ENCODE measurements at places on chromosomes 4 and X. TPM values are rescaled to one million over a fixed set of nuclear protein-coding genes. Genes with fewer than 3 reads are reported as not detected.
A peak's percentile ranks its signal among the peaks of the same experiment; 100 is the strongest.

DNA sequence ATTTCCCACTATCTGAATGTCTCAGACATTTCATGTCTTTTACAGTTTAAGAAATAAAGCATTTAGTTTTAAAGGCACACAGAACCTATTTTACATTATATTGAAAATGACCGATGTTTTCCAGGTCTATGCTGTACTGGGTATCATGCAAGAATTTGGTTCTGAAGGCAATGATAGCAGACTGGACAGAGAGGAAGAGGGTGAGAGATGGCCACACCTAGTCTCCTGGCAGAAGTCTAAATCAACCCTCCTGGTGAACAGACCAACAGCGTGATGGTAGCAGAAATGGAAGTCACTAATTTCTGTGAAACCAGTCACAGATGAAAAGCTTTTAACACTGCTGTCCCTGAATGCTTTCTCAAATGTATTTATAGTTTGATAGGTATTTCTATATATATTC is 41.9 kb downstream of the MID1 start:
- DNase-seq, result no peak

DNA sequence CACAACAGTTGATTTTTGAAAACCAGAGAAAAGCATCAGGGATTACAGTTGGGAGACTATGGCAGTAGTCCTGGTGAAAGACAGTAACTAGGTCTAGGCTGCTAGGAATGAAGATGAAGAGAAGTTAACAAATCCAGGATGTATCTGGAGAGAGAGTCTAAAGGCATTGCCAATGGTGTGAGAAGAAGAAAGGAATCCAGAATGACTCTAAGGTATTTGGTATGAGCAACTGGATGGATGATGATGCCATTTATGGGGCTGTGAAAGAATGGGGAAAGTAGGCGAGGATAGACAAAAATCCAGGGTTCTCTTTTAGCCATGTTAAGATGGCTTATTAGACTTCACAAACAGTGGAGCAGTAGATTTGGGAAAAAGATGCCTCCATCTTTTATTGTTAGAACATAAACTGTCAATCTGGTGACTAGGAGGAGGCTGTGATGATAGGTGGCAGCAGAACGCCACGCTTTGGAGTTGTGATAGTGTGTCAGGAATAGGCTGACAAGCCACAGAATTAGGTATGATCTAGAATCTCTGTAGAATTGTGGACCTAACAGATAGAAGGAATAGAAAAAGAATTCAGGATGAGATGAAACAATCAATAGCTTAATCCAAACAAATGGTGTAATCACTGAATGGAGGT is 27.3 kb upstream of the JADE1 start:
- DNase-seq, result no peak

GRCh38 chr4:70608324-70608723 is 16.3 kb downstream of the AMBN start:
- DNase-seq, result no peak

- DNase-seq, result no peak
Observed at GRCh38 chr4:33073811-33074210, 2353.6 kb downstream of the PCDH7 start.

DNA sequence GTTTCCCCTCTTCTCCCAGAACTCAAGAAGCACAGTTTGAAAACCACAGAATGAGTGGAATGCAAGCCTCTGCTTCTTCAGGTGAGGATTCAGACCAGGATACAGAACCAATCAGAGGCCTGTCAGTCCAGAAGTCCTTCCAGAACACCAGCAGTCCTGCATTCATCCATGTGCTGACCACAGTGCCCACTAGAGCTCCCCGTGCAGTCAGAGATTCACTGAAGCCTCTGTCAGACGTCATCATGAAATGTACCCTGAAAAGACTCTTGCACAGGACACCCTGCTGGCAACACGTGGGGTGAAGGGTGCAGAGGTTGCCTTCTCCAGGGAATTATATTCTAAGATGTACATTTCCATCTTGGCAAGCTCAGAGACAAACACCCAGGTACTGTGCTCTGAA is 75.9 kb upstream of the LSM6 start:
- no peak for DNase-seq

GRCh38 chr4:1072830-1073446 is 40.4 kb downstream of the RNF212 start:
- DNase-seq, result no peak

- DNase-seq, result no peak
Observed at GRCh38 chrX:70970482-70970995, 39.6 kb upstream of the SLC7A3 start.

DNA sequence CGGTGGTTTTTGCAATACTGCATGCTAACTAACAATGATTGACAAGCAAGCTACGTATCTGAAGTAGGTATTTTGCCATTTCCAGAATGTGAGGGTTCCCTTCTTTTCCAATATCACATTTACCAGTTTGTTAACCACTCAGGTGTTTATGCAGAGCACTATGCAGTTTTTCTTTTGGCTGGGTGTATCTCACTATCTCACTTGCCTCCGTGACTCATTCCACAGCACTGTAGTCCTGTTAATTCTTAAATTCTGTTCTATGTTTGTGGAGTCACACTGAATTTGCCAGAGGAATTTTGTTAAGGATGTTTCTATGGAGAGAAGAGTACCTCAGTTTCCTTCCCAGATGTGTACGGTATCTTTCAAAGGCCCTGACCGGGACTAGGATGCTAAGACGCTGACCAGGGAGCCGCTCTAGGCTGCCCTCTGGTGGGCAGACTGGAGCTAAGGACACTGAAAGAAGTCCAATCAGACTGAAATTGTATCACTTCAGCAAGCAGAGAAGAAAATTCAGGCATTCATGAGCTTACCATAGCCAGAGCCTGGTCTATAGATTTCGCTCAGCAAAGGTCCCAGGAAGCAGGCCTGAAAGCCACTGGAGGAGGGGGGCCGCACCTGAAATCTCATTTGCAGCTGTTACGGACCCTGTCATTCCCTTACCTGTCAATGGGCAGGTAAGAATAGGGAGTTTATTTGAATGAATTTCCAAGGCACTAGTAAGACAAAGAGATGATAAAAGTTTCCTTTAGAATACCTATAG is 388.4 kb upstream of the SPOCK3 start:
- no peak for DNase-seq

- DNase-seq, result no peak
Observed at GRCh38 chrX:125193921-125194320, 125.8 kb upstream of the TEX13C start.

DNA sequence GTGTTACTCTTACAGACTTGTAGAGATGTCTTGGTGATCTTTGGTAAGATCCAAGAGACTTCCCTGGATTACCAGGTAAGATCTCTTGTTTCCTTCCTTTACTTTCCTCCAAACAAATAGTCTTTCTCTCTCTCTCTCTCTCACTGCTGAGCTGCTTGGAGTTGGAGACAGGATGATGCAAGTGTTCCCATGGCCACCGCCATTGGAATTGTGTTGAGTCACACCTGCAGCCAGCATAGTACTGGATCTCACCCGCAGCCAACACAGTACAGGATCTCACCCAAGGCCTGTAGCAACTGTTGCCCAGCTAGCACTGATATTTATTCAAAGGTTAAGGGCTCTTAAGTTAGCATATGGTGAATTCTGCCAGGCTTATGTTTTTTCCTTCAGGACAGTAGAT is 1080.9 kb downstream of the FAT4 start:
- no peak for DNase-seq

GRCh38 chrX:2910109-2910508 is 19.0 kb downstream of the ARSD start:
- DNase-seq, result no peak

DNA sequence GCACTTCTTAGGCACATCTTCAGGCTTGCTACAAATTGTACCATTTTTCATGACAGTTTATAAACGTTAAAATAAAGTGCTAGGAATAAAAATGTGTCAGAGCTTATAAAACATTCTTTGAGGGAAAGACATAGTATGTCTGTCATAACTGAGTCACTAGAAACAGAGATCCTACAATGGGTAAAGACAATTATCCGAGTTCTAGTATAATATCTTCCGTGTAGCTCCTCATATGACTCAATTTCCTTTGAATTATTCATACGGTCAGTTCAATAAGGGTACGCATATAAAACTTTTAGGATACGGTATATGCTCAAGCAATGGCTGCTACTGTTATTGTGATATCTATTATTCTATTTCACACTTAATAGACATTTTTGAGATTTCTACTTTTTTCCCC is 349.1 kb downstream of the PCDH10 start:
- DNase-seq, result no peak

DNA sequence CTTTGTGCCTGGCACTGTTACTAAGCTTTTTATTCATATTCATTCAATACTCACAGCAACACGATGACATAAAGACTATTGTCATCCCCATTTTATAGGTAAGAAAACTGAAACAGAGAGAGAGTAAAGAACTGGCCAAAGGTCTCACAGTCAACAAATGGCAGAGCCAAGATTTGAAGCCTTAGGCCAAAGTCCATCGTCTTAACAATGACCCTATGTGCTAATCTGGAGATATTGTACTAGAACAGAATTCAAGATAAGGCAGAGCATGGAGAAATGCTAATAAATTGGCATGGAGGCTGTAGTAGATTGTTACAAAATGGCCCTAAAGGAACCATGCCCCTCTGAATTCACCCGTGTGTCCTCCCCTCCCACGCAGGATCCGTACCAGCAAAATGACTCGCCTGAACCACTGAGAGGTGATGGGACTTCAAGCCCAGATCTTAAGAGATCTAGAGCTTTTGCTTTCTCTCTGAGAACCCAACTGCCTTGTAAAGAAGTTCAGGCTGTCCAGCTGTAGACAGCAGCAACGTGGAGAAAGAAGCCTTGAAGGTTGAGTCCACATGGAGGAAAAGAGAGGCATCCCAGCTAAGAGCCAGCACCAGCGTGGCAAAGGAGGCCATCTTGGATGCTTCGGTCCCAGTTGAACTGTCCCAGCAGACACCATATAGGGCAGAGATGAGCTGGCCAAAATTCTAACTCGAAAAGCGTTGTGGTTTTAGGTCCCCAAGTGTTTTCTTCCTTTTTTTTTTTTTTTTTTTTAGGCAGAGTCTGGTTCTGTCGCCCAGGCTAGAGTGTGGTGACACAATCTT is 52.8 kb upstream of the RBM47 start:
- DNase-seq, result no peak

DNA sequence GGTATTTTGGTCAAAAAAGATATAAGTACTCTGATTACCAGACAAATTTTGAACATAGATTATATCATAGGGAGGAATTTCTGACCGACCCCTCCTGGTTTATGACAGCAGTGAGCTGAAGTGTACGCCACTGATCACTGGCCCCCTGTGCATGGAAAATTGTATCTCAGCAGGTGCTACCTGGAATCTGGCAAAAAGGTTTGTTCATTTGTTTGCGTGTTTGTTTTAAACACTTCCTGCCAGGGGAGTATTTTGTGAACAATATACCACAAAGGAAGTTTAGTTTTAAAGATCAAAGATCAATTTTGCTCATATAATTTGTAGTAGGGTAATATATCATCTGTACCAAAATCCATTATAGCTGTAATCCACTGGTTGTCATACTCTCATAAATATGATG is 219.7 kb upstream of the TENM3 start:
- DNase-seq, result no peak

- DNase-seq, result peak; percentile 89
Observed at GRCh38 chrX:119235872-119236622, at the start of gene PGRMC1. Gene PGRMC1, plus strand, starts transcription at chrX:119236285. Its CDS starts 79 bp downstream, at chrX:119236364.

DNA sequence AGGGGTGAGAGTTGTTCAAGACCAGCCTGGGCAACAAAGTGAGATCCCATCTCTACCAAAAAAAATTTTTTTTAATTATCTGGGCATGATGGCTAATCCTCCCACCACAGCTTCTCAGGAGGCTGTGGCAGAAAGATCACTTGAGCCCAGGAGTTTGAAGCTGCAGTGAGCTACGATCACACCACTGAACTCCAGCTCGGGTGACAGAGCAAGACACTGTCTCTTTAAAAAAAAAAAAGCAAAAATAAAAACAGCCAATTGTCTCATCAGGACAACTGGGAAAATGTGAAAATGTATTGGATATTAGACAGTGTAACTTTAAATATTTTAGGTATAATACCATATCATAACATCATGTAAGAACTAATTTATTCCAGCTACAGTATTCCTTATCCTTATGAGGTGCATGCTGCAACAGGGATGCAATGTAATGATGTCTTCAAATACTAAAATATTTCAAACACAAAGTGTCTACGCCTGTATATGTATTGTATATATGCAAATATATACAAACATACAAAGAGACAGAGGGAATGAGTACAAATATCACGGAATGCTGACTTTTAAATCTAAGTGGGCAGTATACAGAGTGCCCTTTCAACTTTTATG is 17.2 kb downstream of the FAM13A start:
- no peak for DNase-seq

- no peak for DNase-seq
Observed at GRCh38 chrX:132664273-132664672, 175.4 kb upstream of the MBNL3 start.

GRCh38 chrX:397575-397974 is 10.9 kb upstream of the PPP2R3B start:
- no peak for DNase-seq

GRCh38 chrX:374596-374995 is 12.1 kb downstream of the PPP2R3B start:
- no peak for DNase-seq

DNA sequence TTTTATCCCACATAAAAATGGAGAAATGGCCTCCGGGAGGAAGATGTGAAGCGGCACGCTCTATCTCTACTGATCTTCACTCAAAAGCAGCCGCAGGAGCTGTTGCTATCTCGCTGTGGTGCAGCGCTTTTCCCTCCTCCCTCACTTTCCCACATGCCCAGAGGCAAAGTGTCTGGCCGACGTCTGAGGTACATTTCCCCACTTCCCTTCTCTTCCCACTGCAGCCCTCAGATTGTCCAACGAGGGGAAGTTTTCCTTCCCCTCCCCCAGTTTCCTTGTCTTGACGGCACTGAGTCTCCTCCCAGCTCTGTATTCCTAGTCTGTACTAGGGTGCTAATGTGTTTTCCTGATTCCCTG is 660 bp upstream of the COL25A1 start:
- no peak for DNase-seq

GRCh38 chr4:36241771-36242170 is 2.5 kb downstream of the ARAP2 start:
- no peak for DNase-seq

GRCh38 chr4:119725688-119726330 is 97.2 kb upstream of the PDE5A start:
- no peak for DNase-seq

- no peak for DNase-seq
Observed at GRCh38 chrX:41314881-41315280, 19.1 kb upstream of the DDX3X start.

DNA sequence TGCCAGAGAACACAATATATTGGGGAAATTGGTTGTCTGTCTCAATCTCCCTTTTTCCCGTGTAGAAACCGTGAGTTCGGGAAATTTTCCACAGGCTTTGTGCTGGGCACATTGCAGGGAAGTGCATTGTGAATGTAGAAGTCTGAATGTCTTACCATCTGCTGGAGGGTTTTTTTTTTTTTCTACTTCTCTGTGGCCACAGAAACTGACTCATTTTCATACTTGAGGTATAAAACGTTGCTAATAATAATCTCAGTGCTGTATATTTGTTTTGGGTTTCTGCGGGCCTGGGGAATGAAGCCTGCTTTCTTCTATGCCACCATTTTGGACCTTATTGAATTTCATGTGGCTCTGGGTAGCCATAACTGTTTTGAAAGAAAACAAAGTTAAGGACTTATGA is 1001.2 kb downstream of the STIM2 start:
- no peak for DNase-seq

IL21 gene
- total RNA-seq, result not detected

TAF7L gene
- total RNA-seq, result 0.18 TPM

AGTR2 gene
- not detected for total RNA-seq

SMIM31 gene
- total RNA-seq, result not detected

PCYT1B gene
- total RNA-seq, result 6.0 TPM

GABRG1 gene
- total RNA-seq, result 1.4 TPM

SYN1 gene
- total RNA-seq, result 2.9 TPM

HGFAC gene
- not detected for total RNA-seq

SATL1 gene
- total RNA-seq, result not detected

SPACA5 gene
- total RNA-seq, result not detected

Measured in sciatic nerve (tissue), 2 donors.